ENCODE measurements at places on chromosomes 13 and 19.
A peak's percentile ranks its signal among the peaks of the same experiment; 100 is the strongest.

- DNase-seq, result no peak
Measured at GRCh38 chr19:45777395-45777961, 4.8 kb downstream of the DMPK start.

GRCh38 chr19:41689993-41690800 is 2.1 kb upstream of the CEACAM7 start:
- DNase-seq, result no peak

DNA sequence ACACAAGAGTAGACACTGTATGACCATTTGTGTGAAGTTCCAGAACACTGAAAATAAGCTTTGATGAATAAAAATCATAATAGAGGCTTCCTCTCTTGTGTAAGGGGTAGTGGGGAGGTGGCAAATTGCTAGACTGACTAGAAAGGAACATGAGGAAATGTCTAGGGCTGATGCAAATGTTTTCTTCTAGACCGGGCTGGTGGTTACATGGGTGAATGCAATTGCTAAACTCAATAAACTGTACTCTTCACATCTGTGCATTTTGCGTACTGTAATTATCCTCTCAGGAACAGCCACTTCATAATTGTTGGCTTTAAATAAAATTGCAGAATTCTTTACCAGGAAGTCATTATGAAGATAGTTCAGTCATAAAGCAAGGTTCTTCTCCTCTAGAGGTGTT is 5.2 kb upstream of the KBTBD7 start:
- DNase-seq, result no peak

GRCh38 chr19:47821460-47822020 is at the start of gene CRX:
CRX (plus strand) TSS chr19:47821937; CDS start chr19:47834444, 12,507 bp downstream.
- no peak for DNase-seq

- DNase-seq, result no peak
Measured at GRCh38 chr19:10364644-10365043, 15.7 kb downstream of the TYK2 start.

GRCh38 chr19:39157275-39157996 is 31.9 kb downstream of the PAK4 start:
- no peak for DNase-seq

DNA sequence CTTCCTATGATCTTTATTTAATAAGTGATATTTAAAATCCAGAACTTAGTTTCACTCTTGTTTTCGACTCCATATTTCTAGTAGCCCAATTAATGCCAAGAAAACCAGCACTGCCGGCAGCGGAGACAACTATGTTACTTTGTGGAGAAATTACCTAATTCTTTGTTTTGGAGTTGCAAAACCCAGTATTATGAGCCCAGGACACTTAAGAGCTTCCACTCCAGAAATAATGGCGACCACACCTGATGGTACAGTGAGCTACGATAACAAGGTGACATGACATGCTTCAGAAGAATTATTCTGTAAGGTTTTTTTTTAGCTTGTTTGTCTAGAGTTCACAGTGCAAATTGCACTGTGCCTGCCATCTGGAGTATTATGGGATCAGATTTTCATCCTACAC is 136.4 kb downstream of the ZAR1L start:
- no peak for DNase-seq

DNA sequence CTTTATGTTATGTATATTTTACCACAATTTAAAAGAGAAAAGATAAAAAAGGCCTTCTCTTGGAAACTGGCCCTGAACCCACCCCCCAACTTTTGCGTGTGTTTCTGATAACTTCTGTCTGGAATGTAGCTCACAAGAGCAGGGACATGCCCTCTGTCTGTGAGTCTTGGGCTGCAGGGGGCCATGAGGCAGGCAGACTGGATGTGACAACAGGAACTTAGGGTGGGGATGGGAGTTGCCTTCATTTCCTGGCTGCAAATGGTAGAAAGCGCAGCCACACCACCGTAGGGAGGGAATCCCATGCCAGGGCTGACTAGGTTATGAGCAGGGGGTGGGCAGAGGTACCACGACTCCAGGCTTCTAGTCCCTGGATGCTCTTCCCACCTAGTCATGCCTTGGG is 21.9 kb downstream of the CILP2 start:
- no peak for DNase-seq

GRCh38 chr19:48879025-48879637 is 6.9 kb downstream of the PPP1R15A start:
- DNase-seq, result no peak

- peak; percentile 63 for DNase-seq
Measured at GRCh38 chr19:48806818-48807589, 3.8 kb downstream of the BCAT2 start.

GRCh38 chr19:29967623-29968022 is 25.6 kb downstream of the URI1 start:
- peak; percentile 57 for DNase-seq

- DNase-seq, result no peak
Measured at GRCh38 chr13:114230117-114230516, 4.6 kb upstream of the CDC16 start.

Measured in fibroblast of pulmonary artery (primary cell).